ENCODE measurements at places on chromosomes 4 and X.

- H3K4me3 ChIP-seq = no peak overlapping the region
- H3K27ac ChIP-seq = no peak overlapping the region
- no peak for DNase-seq
- no peaks in the 10 kb centered on the region for H3K36me3 ChIP-seq
- no peaks in the 10 kb centered on the region for H3K4me1 ChIP-seq
Observed at GRCh38 chr4:52982255-52982945, 120.3 kb downstream of the RASL11B start.

DNA sequence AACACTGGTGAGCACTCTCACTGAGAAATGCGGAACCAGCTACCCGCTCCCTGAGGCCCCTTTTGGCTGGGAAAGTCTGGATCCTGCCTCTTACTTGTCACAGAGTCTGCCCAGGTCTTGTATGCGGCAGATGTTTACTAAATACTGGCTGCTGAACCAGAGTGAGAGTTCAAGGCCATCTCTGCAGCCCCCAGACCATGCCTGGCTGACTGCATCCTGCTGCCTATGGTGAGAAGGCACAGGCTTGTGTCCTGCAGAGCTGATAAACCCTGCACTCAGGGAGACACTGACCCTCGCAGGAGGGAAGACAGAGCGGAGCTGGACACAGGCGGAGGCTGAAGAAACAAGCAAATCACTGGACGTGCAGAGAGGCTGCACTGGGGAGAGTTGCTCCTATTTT lies 46.5 kb downstream of the JAKMIP1 start:
- no peak overlapping the region for H3K27ac ChIP-seq
- H3K36me3 ChIP-seq = no peaks in the 10 kb centered on the region
- no peaks in the 10 kb centered on the region for H3K27me3 ChIP-seq
- DNase-seq = no peak
- H3K4me1 ChIP-seq = peaks cover 14% of the 10 kb centered on the region

DNA sequence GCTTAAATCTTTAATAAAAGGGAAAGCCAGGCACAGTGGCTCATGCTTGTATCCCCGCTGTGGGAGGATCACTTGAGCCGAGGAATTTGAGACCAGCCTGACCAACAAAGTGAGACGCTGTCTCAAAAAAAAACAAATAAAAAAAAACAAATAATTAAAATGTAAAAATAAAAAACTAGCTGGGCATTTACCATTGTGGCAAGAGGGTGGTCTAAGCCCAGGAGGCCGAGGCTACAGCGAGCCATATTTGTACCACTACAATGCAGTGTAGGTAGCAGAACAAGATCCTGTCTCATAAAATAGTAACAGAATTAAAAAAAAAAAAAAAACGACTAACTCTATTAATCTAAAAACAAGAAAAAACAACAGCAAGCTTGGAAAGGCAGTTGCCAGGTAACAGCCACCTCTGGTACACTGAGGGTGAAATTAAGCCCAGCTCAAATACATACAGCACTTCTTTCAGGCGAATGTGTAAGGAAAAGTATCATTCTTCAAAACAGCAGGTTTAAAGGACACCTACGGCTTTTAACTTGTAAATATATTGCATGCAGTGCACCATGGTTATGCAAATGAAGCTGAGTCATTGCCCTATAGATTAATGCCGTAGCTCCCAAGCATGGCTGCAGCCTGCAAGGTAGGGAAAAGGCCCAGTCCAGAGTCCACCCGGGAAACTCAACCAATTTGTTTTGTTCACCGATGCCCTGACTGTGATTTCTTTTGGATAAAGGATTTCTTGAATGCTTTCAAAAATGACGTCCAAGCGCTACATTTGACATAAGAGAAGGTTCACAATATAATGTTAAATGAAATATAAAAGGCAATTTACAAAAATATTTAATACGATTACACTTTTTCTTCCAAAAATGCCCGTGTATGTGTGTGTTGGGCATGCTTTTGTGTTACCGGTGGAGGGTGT lies 14.5 kb upstream of the TXLNG start:
- no peak for DNase-seq
- no peaks in the 10 kb centered on the region for H3K27me3 ChIP-seq
- H3K36me3 ChIP-seq = no peaks in the 10 kb centered on the region
- H3K27ac ChIP-seq = no peak overlapping the region
- no peak overlapping the region for H3K4me3 ChIP-seq

- H3K27me3 ChIP-seq = no peaks in the 10 kb centered on the region
- DNase-seq = no peak
- H3K4me3 ChIP-seq = no peak overlapping the region
- peaks cover 28% of the 10 kb centered on the region for H3K4me1 ChIP-seq
- H3K36me3 ChIP-seq = no peaks in the 10 kb centered on the region
Observed at GRCh38 chr4:121195649-121196048, 31.5 kb upstream of the TNIP3 start.

- H3K4me3 ChIP-seq = no peak overlapping the region
- DNase-seq = no peak
- H3K4me1 ChIP-seq = no peaks in the 10 kb centered on the region
Observed at GRCh38 chr4:151865312-151865711, 104.5 kb upstream of the GATB start.

- DNase-seq = no peak
- no peak overlapping the region for H3K4me3 ChIP-seq
- no peaks in the 10 kb centered on the region for H3K36me3 ChIP-seq
- no peaks in the 10 kb centered on the region for H3K4me1 ChIP-seq
Observed at GRCh38 chr4:24894846-24895245, 18.0 kb downstream of the CCDC149 start.

GRCh38 chr4:126455865-126456264 lies 1141.1 kb downstream of the FAT4 start:
- H3K4me3 ChIP-seq = no peak overlapping the region
- DNase-seq = no peak
- H3K36me3 ChIP-seq = no peaks in the 10 kb centered on the region
- no peaks in the 10 kb centered on the region for H3K27me3 ChIP-seq
- no peak overlapping the region for H3K27ac ChIP-seq

DNA sequence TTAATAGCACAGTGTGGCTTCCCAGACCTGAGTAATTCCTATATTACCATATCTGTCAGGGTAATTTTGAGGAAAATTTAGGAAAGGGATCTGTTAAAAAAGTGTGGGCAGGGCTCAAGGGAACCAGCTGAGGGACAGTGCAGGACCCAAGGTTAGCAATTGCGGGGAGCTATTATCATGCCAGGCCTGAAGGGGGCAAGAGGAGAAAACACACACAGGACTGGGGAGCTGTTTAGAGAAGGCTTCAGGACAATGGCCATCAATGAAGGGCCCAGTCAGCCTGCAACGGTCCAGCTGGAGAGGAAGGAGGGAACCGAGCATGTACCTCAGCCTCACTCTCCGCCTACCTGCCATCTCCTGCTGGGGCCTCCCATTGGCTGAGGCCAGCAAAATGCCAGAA lies 19.0 kb upstream of the NHS start:
- no peaks in the 10 kb centered on the region for H3K36me3 ChIP-seq
- no peaks in the 10 kb centered on the region for H3K4me1 ChIP-seq
- H3K27ac ChIP-seq = no peak overlapping the region
- no peaks in the 10 kb centered on the region for H3K27me3 ChIP-seq
- DNase-seq = no peak
- no peak overlapping the region for H3K4me3 ChIP-seq

DNA sequence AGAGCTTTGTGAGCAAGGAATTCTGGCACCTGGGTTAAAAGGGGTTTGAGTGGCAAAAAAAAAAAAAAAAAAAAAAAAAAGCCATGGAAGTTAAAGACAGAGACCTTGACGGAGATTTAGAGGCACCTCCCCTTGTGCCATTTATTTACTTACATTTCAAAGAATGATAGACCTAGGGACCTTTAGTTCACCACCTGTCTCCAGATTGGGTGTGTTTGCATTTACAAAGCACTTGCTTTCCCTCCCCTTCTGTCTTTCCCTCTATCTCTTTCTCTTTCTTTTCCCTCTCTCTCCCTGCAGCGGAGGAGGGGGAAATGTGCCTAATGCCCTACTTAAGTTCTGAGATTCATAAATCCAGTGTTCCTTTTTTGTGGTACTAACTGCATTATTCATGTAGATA lies 116.0 kb downstream of the IQCM start:
- no peaks in the 10 kb centered on the region for H3K27me3 ChIP-seq

DNA sequence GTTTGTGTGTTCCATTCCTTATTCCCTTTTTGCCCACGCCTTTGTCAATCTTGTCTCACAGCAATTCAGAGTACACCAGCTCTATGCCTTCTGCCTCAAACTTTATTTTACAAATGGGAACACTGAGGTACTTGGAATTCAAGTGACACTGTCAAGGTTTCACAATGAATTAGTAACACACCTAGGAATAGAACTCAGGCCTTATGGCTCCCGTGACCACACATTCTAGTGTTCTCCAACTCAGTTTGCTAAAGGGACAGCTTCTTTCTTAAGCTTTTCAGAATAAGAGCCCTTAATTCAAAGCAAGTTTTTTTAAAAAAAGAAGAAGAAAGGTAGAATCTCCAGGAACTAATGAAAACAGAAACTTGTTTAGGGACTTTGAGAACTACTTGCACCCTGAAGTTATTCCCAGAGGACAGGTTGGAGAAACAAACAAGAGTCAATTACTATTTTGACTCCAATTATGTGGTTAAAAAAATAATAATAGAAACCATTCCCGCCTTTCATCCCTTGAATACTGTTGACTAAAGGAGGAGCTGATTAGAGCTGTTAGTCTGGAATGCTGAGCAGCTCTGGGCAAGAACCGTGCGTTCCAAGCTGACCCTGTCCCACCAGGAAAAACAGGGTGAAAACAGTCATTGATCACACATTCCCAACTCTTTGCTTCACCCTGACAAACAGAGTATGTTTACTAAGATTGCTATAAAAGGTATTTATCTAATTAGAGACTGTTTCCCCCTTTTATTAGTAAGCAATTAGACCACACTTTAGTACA lies 408.8 kb upstream of the CNKSR2 start:
- H3K4me1 ChIP-seq = no peaks in the 10 kb centered on the region
- no peaks in the 10 kb centered on the region for H3K27me3 ChIP-seq
- no peaks in the 10 kb centered on the region for H3K36me3 ChIP-seq
- no peak overlapping the region for H3K27ac ChIP-seq
- no peak overlapping the region for H3K4me3 ChIP-seq

- H3K36me3 ChIP-seq = no peaks in the 10 kb centered on the region
- H3K27me3 ChIP-seq = no peaks in the 10 kb centered on the region
- H3K27ac ChIP-seq = no peak overlapping the region
- no peaks in the 10 kb centered on the region for H3K4me1 ChIP-seq
- DNase-seq = no peak
Observed at GRCh38 chr4:138889216-138889615, 126.4 kb upstream of the NOCT start.

- DNase-seq = no peak
- H3K4me1 ChIP-seq = no peaks in the 10 kb centered on the region
- H3K27ac ChIP-seq = no peak overlapping the region
- H3K27me3 ChIP-seq = no peaks in the 10 kb centered on the region
- peaks cover 8% of the 10 kb centered on the region for H3K36me3 ChIP-seq
Observed at GRCh38 chr4:145881989-145882388, 56.6 kb downstream of the ZNF827 start.

GRCh38 chr4:11152684-11153083 lies 276.0 kb downstream of the HS3ST1 start:
- no peaks in the 10 kb centered on the region for H3K27me3 ChIP-seq
- no peak overlapping the region for H3K4me3 ChIP-seq
- no peaks in the 10 kb centered on the region for H3K4me1 ChIP-seq
- no peaks in the 10 kb centered on the region for H3K36me3 ChIP-seq
- no peak overlapping the region for H3K27ac ChIP-seq
- DNase-seq = no peak

DNA sequence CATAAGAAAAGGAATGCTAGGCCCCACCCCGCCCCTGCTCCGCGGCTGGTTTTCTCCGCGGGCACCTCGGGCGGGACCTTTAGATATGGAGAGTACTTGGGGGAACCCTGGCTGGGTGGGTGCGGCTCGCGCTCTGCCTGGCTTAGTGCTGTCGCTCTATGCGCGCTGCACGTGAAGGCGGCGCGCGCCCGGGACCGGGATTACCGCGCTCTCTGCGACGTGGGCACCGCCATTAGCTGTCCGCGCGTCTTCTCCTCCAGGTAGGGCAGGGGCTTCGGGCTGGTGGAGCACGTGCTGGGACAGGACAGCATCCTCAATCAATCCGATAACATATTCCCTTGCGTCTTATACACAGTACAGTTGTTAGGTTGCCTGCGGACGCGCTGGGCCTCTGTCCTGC lies 56.0 kb downstream of the MAGEB10 start:
- no peaks in the 10 kb centered on the region for H3K4me1 ChIP-seq
- H3K27ac ChIP-seq = no peak overlapping the region
- no peak for DNase-seq
- no peaks in the 10 kb centered on the region for H3K27me3 ChIP-seq
- H3K4me3 ChIP-seq = no peak overlapping the region

DNA sequence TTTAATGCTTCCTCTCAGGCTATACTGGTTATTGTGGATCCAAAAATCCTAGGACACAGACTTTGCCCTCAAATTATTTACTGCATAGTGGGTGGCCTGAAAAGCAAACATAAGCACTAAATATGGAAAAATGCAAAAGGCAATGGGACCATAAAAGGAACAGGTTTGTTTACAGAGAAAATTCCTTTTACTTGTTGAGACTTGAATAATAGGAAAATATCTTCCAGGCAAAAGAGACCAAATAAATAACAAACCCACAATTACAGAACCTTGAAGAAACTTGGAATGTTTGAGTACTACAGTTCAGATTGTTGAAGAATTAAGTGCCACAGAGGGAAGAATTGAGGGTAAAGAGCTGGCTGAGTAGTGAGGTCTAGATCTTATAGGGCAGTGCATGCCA lies 711.0 kb downstream of the C4orf33 start:
- H3K4me3 ChIP-seq = no peak overlapping the region
- H3K4me1 ChIP-seq = no peaks in the 10 kb centered on the region
- no peaks in the 10 kb centered on the region for H3K27me3 ChIP-seq
- no peak for DNase-seq
- no peaks in the 10 kb centered on the region for H3K36me3 ChIP-seq

DNA sequence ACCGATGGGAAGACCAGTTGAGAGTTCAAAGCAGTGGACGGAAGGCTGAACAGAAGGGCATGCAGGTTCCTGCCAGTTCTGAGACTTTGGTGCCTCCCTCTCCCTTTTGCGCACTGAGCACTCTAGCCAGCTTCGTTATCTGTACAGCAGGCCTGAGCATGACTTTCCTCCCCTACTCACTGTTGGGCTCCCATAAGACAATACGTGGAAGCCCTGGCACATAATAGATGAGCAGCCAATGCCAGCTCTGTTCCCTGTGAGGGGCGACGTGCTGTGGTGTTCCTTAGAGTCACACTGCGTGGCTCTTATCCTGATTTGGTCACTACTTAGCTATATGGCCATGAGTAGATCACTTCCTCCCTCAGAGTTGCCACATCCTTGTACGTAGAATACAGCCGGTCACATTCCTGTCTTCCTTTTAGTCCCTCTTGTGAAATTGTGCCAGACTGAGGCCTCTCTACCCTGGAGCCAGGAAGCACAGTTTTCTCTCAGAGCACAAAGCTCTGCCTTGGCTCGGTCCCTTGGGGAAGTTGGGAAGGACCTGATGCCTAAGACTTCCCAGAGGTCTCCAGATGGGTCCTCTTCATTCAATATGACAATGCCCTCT lies 160.4 kb upstream of the MAMLD1 start:
- H3K4me3 ChIP-seq = no peak overlapping the region
- no peaks in the 10 kb centered on the region for H3K4me1 ChIP-seq
- no peaks in the 10 kb centered on the region for H3K36me3 ChIP-seq
- no peak overlapping the region for H3K27ac ChIP-seq
- H3K27me3 ChIP-seq = no peaks in the 10 kb centered on the region
- no peak for DNase-seq
